Fibroblast of skin of right biceps (primary cell): ENCODE measurements at places on chromosomes 7 and 10.
A peak's percentile ranks its signal among the peaks of the same experiment; 100 is the strongest.

GRCh38 chr7:10211016-10211415 lies 762.7 kb upstream of the PHF14 start:
- DNase-seq, result no peak

GRCh38 chr10:15642095-15642494 lies 77.6 kb downstream of the ITGA8 start:
- DNase-seq, result peak; percentile 79

DNA sequence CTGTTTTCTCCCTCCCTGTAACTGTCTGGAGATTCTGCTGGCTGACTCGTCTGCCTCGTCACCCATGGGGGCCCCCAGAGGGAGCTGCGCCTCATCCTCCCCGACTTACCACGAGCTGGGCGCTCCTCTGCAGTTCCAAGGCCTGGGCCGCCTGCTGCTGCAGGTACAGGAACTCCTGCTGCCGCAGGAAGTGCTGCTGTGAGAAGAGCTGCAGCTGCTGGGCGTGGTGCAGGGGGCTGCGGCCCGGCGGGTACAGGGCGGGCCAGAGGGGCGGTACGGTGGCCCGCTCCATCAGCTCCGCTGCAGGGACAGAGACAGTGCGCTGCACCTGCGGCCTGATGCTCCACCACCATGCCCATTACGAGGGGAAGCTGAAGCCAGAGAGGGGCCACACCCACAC lies 47.7 kb downstream of the TNRC18 start:
- DNase-seq, result no peak

DNA sequence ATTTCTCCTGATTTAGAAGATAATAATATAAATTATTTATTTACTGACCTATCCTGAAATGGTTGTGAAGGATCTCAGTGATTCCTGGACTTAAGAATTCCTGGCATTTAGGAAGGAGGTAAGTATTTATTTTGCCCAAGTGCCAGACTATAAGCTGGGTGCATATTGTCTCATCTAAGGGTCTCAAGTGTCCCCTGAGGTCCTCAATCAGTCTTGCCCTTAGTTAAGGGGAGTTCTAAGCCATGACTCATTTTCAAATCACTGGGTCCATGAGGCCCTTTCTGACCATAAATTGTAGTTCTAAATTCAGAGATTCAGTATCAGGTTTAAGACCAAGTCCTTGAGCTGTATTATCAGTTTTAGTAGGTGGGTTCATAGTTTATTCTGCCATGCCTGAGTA lies 251.6 kb upstream of the MEOX2 start:
- DNase-seq, result peak; percentile 30

DNA sequence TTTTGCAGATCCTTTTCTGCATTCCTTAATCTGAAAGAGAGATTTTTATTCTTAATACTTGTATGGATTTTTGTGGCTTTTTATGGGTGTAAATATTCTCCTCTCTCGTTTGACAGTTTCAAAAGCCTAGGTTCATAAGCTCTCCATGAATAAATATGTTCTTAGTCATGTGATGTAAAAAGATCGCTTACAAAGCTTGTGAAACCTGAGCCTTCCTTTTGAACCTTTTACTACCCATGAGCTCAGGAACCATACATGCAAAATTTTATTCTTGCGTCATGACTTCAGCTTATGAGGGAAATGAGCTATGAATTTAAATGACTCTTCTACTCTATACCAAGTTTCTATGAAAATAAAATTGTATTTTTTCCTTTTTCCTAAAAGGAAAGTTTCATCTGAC lies 98.7 kb downstream of the POLL start:
- DNase-seq, result peak; percentile 35

DNA sequence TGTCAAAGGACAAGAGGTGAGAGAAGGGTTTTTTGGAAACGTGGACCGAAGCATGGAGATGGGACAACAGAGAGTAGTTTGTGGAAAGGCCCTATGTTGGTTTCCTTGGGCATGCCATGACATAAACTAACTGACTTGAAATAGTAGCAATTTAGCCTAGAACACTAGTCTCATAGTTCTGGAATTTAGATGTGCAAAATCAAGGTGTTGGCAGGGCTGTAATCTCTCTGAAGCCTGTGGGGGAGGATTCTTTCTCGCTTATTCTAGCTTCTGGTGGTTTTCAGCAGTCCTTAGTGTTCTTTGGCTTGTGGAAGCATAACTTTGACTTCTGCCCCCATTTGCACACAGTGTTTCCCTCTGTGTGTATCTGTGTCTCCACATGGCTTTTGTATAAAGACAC lies 283.4 kb downstream of the GFRA1 start:
- DNase-seq, result peak; percentile 11
